ENCODE measurements at places on chromosomes 11 and 22.

DNA sequence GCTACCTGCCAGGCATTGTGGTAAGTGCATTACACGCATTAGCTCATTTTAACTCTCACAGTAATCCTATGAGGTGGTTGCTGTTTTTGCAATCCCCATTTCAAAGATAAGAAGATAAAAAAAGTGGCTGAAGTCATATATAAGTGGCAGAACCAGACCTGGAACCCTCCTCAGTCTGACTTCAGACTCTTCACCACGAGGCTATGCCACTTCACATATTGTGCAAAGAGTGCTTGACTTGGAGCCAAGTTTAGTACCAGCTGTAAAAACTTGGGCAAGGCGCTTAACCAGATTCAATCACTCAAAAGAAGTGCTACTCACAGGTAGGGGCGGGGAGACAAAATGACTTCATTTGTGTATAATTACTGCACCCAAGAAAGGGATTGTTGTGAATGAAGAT lies 15.3 kb downstream of the BPIFC start:
- no peak for DNase-seq

GRCh38 chr11:117197516-117198456 lies 1.4 kb upstream of the TAGLN start:
- DNase-seq, result peak; percentile 60

DNA sequence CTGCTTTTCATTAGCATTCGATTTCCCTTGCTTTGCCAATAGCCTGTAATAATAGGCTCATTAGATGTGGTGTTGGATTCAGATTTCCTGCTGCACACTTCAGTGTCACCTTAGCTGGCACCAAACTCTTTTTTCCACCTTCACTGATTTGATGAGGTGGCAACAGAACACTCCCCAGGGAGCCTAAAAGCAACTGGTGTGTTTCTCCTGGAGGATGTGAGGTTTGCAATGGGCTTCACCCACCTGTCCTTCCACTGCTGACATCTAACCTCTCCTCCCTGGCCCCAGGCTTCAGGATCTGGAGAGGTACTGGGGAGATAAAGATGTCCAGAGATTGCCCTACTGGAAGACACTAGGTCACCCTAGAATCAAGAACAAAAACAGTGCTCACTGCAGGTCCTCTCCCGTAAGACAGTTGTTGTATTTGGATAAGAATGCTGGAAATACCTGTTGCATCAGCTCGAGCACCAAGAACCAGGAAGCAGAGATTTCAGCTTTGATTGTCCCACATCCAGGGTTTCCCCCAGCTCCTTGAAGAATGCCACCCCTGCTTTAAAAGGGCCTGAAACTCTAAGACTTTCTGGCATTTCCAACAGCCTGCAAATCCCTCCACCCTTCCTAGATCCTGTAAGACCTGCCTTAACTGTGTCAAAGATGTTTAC lies 96.9 kb downstream of the SLC1A2 start:
- no peak for DNase-seq

DNA sequence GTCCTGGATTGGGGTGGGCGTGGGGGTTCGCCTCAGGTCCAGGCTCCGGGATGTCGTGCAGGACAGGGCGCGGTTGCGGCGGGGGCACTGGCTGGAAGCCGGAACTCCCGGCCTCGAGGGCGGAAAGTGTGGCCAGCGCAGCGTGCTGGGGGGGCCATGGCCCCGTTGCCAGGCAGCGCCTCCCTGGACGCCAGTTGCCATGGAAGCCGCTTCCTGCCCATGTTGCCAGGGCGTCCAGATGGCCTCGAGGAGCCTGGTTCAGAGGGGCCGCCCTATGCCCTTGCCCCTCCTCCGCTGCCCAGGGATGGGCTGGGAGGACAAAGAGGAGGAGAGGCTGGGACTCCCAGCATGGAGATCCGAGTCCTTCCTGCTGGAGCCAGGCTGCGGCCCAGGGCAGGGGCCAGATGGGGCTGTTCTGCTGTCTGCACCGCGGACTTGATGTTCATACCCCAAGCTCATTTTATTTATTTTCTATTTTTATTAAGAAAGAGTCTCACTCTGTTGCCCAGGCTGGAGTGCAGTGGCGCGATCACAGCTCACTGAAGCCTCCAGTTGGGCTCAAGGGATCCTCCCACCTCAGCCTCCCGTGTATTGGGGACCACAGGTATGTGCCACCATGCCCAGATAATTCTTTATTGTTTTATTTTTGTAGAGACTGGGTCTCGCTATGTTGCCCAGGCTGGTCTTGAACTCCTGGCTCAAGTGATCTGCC lies 4.6 kb upstream of the CCDC188 start:
- DNase-seq, result peak; percentile 19

GRCh38 chr11:41284354-41284753 lies 175.1 kb downstream of the LRRC4C start:
- no peak for DNase-seq

DNA sequence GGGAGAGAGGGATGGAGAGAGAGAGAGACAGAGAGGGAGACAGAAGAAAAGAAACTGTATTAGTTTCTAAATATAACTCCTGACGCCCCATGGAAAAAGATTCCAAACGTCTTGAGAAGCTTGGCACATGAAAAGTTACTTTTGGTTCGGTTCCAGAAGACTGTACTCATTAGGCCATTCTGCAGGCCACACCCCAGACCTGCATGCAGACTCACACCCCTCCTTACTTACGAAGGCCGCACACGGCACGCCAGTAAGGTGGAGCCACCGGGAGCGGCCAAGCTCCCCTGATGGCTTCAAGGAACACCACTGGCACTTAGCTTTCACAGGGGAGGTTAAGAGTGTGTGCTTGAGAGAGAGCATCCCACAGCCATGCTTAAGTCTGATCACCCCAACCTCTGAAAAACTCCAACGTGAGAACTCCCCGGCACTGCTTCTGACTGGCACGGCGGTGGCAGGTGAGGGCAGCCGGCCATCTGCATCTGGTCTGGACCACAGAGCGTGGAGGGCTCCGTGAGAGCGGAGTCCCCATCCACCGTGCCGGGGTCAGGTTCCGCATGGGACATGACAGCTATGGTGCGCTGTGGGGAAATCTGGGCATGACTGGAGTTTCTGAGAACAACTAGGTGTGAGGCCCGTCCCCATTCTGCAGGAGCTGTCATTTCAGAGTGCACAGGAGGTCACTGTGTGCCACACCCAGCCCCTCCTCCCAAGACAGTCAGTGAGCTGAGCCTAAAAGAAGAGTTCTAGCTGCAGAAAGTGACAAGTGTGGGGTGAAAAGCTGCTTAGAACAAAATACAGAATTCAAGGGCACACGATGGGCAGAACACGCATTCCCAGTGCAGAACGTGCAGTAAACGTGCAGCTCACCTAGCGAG lies 62.4 kb downstream of the MYH9 start:
- DNase-seq, result peak; percentile 89

GRCh38 chr11:68843703-68844312 lies 2.1 kb upstream of the CPT1A start:
- peak; percentile 17 for DNase-seq

DNA sequence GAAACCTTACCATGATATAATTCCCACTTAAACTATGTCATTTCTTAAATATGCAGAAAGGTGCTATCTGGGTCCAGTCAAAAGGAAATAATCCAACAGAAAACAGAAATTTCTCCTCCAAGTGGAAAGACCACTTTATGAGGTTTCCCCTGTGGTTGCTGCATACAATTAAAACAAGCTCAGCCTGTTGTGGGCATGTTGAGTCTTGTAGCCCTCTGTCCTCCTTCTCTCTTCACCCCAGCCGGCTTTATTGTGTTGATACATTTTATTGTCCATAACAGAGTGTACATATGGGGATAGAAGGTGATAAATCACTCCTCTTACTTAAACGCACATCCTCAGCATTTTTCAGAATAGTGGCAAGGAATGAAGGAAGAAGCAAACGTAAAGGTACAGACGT lies 126.0 kb upstream of the MTNR1B start:
- DNase-seq, result no peak

DNA sequence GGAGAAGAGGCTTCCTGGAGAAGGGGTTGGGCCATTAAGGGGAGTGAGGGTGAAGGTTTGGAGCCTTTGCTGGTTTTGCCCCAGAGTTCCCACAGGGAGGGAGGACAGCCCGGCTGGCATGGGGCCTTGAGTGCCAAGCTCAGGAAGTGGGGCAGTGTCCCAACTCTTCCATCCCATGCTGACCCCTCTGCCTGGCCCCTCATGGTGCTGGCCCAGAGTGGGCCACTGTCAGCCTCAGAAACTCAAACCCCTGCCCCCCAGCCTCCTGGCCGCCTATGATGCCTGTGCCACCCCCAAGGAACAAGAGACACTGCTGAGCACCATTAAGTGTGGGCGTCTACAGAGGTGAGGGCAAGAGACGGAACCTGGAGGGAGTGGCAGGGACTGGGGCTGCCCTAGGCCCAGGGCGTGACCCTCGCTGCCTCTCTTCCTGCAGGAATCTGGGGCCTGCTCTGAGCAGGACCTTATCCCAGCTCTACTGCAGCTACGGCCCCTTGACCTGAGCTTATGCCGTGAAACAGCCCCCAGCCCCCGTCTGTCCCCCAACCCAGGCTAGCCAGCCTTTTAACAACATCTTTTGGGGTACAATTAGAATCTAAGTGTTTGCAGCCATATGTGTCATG lies 5.4 kb downstream of the MUS81 start:
- no peak for DNase-seq

- DNase-seq, result no peak
These were observed 35.8 kb downstream of the NADSYN1 start for GRCh38 chr11:71488681-71489270.

Measured in fibroblast of skin of right biceps (primary cell).